ENCODE measurements at places on chromosomes 1 and 21.

DNA sequence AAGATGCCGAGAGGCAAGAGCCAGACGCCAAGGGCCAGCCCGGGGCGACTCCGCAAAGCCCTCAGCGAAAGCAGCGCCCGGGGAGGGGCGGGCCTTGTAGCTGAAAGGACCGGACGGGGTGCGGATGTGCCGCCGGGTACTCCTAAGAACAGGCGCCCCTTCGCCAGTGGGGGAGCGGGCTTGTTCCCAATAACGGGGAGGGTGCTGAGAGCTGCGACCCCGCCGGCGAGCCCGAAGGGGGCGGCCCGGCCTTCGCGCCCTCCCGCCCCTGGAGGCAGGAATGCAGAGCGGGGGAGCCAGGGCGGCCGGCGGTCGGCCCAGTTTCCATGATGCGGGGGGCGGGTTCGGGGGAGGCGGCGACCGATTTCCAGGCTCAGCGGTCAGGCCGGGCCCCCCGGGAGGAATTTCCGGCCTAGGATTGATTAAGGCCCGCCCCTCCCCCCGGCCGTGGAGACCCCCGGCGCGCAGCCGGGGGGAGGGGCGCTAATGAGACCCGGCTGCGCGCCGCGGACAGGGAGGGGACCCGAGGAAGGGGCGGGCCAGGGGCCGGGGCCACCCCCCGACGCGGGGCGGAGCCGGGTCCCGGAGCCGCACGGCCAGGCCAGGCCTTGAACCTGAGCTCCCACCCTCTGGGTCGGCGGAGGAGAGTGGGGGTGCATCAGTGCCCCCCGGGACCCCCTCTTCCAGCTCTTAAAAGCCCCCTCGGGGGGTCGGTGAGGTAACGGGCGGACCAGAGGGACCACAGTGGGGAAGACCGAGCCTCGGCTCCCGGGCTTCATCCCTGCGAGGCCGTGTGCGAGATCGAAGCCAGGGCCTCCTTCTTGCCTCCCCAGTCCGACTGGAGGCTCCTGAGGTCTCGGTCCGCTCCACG is 898 bp upstream of the TMEM200B start:
- peak; percentile 92 for DNase-seq

DNA sequence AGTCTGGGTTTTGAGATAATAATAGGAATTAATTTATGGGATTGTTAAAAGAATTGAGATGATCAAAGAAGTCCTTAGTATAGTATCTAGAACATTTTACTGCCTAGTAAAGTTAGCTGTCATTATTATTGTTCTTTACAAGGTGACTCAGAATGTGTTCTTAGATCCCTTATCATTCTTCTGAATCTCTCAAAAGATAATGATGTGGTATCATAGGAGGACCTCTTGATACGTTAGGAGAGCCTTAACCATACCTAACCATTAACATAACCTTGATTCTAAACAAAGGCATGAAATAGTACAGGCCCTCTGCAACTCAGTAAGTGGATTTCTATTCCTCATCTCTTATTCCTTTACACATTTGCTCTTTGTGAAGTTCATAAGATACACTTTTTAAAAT is 246.6 kb upstream of the CACYBP start:
- no peak for DNase-seq

DNA sequence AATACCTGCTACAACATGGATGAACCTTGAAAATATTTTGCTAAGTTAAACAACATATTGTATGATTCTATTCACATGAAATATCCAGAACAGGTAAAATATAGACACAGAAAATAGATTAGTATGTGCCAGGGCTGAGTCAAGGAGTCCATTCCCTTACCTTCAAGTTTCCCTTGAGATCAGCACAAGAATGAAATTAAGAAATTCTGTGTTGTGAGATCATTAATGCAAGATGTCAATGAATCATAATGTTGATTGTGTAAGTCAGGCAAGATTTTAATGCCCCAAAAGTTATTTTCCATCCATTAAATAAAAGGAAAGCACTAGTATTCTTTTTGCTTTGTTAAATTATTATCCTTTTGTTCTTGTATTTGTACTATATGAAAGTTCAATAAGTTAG is 139.4 kb downstream of the MRPL39 start:
- no peak for DNase-seq

- no peak for DNase-seq
Observed at GRCh38 chr1:167893798-167894197, 20.1 kb downstream of the ADCY10 start.

DNA sequence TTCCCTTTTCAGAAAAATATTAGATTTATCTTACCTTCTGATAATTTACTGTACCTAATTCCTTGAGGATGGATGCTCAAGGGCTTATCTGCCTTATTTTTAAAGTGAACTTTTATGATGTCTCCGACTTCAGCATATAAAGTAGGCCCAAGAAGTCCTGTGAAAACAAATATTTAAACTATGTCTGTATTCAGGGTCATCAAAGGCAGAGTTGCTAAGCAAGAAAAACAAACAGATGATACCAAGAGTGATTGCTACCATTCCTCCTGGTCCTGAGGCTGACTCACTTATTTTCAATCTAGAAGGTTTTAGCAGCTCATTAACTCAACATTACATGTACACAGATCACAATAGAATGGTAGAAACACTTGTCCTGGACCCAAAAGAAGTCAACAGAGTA is 14.1 kb downstream of the F5 start:
- peak; percentile 28 for DNase-seq

- DNase-seq = no peak
Observed at GRCh38 chr1:155479205-155479604, 83.4 kb downstream of the ASH1L start.

GRCh38 chr1:110746644-110747259 is 72.0 kb upstream of the KCNA3 start:
- DNase-seq = peak; percentile 88

- DNase-seq = no peak
Observed at GRCh38 chr1:70264839-70265238, 43.7 kb downstream of the SRSF11 start.

GRCh38 chr21:45388611-45389296 is 16.2 kb upstream of the COL18A1 start:
- no peak for DNase-seq

- no peak for DNase-seq
Observed at GRCh38 chr1:64212031-64212430, 8.6 kb downstream of the UBE2U start.

Data from GM23338 (cell line).